Stimulated activated CD4-positive, alpha-beta T cell treated with anti-CD3 and anti-CD28 coated beads, Interleukin-2, amount 100 ng/mL, for 24 hours (primary cell): ENCODE measurements at places on chromosomes 6 and 20.

GRCh38 chr20:47191074-47191673 lies 165.3 kb downstream of the ZMYND8 start:
- no peak for DNase-seq

DNA sequence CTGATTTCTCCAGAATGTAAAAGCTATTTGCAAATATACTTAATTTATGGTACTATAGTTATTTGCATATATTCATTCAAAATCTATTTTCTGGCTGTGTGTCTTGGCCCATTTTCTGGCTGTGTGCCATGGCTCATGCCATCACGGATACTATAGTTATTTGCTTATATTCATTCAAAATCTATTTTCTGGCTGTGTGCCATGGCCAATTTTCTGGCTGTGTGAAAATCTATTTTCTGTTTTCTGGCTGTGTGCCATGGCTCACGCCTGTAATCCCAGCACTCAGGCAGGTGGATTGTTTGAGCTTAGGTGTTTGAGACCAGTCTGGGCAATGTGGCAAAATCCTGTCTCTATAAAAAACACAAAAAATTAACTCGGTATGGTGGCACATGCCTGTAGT lies 28.9 kb upstream of the RIPK1 start:
- no peak for DNase-seq

DNA sequence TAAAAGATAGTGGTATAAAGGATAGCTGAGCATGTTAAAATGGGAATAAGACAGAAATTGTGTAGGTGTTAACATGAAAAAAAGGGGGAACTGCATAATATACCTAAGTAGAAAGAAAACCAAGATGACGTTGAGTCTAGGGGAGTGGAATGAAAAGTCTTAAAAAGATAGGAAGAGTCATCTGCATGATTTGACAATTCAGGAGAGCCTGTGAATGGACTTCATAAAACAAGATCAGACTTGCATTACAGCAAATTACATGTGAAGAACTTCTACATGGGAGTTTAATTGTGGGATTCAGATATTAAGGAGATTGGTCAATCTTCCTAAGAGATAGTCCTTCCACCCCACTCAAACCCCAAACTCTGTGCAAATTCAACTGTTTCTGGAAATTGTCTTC lies 85.5 kb downstream of the WASF1 start:
- DNase-seq, result no peak

- no peak for DNase-seq
Observed at GRCh38 chr6:148965287-148965686, 218.5 kb downstream of the UST start.

- no peak for DNase-seq
Observed at GRCh38 chr20:7772371-7772770, 167.9 kb downstream of the HAO1 start.

- DNase-seq, result no peak
Observed at GRCh38 chr6:70507161-70507560, 59.6 kb upstream of the SDHAF4 start.

GRCh38 chr6:34305982-34306708 lies 57.3 kb upstream of the SMIM29 start:
- DNase-seq, result no peak

DNA sequence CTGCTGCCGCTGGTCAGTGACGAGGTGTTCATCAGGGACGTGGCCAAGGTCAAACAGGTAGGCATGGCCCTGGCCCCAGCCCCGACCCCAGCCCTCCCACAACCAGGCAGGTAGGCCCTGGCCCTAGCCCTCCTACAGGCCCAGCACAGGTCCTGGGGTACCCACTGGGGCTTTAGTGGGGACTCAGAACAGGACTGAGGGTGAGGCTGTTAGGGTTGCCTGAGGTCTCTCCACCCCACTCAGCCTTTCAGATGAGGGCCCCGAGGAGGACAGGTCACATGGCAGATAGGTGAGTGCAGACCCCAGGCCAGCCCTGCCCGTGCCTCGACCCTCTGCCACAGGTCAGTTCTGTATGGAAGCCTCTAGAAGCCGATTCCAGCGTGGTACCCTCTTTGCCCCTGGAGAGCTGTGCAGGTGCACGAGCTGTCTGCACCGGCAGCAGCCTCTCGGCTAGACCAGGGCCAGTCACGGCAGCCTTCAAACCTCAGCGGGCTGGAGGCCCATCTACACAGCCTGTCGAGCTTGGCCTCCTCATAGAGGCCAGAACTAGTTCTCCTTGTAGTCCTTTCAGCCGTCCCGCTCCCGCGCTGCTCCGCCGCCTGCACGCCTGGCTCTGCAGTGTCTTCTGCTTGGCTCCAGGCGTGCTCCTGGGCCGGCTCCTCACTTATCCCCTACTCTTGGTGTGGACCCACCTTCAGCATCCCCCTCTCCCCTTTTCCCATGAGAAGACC lies 35.5 kb downstream of the PYGB start:
- no peak for DNase-seq

- no peak for DNase-seq
Observed at GRCh38 chr6:6723921-6724538, 135.5 kb downstream of the LY86 start.

DNA sequence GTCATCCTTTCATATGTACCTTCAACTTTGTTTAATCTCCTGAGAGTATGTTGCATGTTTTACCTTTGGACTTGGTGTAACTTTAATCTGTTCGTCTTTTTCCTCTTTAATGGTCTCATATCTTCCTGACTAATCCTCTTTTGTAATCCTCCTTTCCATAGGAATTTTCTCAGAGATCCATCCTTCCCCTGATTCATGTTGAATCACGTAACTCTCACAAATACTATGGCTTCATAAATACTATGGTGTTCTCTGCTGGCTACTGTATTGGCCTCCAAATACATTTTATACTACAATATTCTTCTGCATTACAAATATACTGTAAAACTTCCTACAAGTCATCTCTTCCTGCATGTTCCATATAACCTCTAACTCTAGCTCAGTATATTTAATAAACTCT lies 317.7 kb upstream of the ADGRB3 start:
- no peak for DNase-seq

GRCh38 chr20:25461786-25462545 lies 54.5 kb downstream of the GINS1 start:
- no peak for DNase-seq

DNA sequence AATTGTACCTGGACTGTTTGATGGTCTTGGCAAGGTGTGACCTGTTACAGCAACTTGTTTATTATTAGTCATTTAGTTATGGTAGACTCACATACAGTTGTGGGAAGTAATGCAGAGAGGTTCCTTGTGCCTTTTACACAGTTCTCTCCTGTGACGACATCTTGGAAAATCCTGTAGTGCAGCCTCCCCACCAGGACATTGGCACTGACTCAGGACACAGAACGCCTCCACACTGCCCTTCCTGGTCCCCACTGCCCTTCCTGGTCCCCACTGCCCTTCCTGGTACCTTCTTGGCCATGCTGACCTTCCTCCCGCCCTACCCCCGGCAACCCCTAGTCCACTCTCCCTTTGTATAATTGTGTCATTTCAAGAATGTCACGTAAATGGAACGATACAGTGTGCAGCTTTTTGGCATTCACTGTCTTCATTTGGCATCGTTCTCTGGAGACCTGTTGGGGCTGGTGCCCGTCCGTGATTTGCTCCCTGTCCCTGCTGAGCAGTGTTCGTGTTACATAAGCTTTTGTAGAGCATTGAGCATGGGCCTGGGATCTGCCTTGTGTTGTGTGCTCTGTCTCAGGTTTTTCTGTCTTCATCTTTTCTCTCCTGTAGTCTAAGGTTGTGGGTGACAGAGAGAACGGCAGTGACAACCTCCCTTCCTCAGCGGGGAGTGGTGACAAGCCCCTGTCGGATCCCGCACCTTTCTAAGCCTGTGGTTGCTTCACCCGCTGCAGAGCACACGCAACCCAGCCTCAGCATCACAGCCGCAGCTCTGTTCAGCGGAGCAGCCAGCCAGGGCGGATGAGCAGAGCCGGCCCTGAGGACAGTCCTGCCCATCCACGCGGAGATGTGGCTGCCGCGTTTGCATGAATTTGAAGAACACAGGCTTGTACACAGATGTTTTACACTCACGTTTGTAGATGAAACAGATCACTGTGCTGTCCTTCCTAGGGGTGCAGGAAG lies 5.4 kb upstream of the DNAJC5 start:
- no peak for DNase-seq

GRCh38 chr6:130814506-130814905 lies 12.7 kb upstream of the SMLR1 start:
- DNase-seq, result no peak

DNA sequence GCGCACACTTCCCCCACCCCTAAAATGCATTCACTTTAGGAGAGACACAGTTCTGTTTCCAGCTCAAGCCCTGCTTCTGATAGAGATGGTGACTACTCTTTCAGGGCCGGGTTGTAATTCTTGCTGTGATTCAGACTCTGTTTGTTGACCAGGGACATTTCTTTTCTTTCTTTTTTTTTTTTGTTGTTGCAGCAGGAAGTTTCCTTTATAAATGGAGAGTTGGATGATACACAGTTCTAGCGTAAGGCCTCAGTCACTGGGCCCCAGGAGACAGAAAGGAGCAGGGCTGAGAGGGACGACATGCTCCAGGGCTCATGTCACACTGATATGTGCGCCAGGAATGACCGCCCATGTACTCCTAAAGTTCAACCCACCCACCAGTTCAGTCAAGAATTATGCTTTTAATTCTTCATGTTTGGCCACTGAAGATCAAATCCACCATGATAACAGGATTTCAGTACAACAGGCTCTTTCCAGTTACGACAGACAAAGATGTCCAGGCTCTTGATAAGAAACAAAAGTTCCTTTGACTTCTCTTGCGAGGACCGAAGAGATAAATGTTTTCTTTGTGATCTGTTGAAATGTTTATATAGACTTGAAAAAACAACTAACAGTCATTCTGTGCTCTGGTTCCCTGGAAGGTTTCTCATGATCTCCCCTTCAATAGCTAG lies 142.5 kb downstream of the CD164 start:
- no peak for DNase-seq
